Smooth muscle cell of the coronary artery (primary cell): ENCODE measurements at places on chromosomes 2 and 18. TPM values are rescaled to one million over a fixed set of nuclear protein-coding genes. Genes with fewer than 3 reads are reported as not detected.

The GALNT13 gene
- 0.45 TPM in 1 of 2 replicates, not detected in the other for total RNA-seq

The COL6A3 gene
- 1,351 and 2,862 TPM in 2 replicates for total RNA-seq

The COX7A2L gene
- 118 and 199 TPM in 2 replicates for total RNA-seq

The MXD1 gene
- total RNA-seq: 5.5 and 6.1 TPM in 2 replicates

The SCN3A gene
- total RNA-seq: 0.12 and 3.5 TPM in 2 replicates

The SLC4A3 gene
- total RNA-seq: 1.7 and 2.1 TPM in 2 replicates
